Right kidney (tissue), 9 donors: ENCODE measurements at places on chromosomes 3 and 15.
A peak's percentile ranks its signal among the peaks of the same experiment; 100 is the strongest.

DNA sequence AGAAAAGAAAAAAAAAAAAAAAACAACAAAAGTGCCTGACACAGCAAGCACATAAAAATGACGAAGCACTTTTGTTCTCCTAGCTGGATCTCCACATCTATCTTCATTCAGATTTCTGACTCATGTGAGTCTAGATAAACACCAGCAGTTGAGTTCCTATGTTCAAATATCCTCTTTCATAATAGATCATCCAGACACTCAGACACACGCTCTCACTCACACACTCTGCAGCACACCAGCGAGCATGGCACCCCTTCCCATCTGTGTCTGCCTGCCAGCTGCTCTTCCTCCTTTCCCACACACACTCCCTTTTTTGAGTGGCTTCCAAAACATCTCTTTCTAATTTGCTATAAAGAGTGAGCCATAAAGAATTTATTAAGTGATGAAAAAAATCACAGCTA, 19.8 kb upstream of the CELF6 start:
- peak; percentile 17 for DNase-seq

- no peak for DNase-seq
Measured at GRCh38 chr3:197355713-197356112, 57.3 kb upstream of the DLG1 start.

DNA sequence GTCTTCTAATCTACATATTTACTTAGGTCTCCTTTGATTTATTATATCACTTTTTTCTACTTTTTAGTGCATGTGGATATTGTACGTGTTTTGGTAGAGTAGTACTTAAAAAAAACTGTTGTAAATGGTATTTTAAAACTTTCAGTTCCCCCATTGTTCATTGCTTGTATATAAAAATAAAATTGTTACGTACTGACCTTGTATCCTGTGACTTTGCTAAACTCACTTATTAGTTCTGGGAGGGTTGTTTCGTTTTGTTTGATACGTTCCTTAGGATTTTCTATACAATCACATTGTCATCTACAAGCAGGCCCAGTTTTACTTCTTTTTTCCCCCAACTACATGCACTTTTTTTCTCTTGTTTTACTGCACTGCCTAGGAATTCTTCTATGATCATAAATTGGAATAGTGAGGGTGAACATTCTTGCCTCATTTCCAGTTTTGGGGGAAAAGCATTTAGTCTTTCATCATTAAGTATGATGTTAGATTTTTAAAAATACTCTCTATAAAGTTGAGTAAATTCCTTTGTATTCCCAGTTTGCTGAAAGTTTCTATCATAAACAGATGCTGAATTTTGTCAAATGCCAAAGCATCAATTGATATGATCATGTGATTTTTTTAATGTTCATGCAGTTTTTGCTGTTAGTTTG, 33.5 kb upstream of the ACKR4 start:
- DNase-seq: no peak

- peak; percentile 97 for DNase-seq
Measured at GRCh38 chr15:78437762-78438618, at the start of gene IREB2. Gene IREB2 (plus strand): TSS chr15:78438216. CDS start chr15:78438338, 122 bp downstream.

DNA sequence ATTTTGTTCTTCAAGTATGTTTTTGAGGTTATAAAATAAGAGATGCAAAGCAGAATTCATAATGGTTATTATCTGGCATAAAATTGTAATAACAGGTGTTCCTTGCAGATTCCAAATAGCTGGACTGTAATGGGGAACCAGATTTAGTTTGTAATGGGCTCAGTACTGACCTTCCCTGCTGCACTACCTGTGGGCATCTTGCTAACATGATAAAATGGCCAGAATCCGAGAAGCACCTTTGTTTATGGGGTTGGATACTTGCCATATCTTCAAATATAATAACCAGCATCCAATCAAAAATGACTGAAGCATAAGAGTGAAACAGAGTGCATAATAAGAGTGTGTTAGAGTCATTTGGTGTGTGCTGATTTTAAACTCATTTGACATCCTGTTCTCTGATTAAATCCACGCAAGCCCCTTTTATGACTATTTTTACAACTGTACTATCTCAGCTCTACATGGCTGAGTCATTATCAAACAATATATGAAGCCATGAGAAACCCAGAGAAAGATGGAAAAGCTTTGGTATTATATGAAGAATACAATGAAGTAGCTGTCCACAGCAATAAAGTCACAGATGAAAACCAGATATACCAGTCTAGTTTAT, 292.4 kb downstream of the CNTN4 start:
- no peak for DNase-seq

DNA sequence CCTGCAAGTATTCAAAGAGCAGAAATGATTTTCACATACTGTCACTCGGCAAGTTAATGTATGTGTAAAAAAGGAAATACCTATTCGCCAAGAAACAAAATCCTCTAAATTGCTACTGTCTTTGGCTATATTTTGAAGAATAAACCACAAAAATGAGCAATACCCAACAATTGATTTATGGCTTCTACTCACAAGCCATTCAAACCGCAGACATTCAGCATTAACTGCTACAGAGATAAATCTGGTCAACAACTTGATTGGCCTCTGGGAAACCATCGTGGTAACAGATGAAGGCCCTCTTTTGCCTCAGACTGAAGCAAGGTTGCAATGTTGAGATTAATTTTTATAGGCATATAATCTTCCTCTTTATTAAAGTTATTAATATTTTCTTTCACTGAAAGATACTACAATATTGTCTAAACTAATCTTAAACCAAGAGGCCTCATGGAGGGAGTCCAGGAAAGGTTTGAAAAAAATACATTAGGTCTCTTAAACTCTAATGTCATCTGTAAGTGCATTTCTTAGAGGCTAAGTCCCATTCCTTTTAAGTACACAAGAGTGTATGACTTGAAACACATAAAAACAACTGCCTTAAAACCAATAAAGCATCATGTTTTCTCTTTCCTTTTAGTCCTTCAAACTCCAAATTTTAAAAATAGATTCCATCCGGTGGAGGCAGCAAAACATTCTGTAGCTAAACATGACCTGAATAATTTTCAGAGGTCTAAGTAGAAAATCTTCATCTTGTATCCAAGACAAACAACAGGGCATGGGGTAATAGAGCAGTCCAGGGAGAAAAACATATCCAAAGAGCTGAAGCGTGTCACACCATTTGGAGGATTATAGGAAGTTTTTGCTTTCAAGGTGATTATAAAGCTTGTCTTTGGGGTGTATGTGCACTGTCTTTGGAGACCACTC, 162.4 kb upstream of the TGFBR2 start:
- DNase-seq: no peak

DNA sequence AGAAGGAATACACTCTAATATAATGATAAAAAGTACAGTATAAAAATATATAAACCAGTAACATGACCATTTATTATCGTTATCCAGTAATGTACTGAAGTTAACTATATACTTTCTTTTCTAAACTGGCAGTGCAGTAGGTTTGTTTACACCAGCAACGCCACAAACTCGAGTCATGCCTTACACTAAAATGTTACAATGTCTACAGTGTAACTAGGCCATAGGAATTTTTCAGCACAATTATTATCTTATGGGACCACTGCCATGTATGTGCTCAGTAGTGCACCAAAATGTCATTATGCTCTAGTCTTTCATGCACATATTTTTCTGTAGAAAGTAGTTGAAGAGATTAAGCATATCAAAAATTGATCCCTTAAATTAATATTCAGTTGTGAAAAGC, 609.8 kb upstream of the BCHE start:
- DNase-seq: no peak

- DNase-seq: no peak
Measured at GRCh38 chr3:167241048-167241845, 138.8 kb downstream of the ZBBX start.

DNA sequence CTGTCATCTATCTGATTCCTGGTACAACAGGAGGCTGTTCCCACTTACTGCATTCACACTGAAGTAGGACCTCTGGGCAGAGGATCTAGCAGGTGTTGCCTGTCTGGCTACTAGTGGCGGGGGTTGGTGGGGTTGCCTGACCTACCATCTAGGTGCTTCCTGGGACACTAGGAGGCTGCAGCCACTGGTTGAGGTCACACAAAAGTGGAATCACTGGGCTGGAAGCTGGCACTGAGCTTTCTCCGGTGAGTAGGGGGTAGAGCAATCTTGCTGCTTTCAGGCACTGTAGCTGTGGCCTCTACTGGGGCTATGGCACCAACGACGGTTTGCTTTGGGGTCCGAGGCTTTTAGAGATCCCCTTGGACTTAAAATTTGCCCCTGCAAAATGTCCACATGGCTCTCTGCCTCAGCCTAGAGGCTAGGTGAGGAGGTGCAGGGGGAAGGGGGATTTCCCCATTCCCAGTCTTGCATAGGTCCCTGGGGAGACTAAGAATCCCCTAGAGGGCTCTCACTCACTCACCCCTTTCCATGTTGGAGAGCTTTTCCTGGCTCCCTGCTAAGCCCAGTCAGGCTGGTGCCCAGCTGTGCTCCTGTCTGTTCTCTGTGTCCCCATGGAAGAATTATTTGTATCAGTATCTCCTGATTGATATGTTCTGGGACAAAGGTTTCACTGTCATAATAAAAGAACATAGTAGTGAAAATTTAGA, 397.7 kb upstream of the EPHA6 start:
- DNase-seq: no peak

DNA sequence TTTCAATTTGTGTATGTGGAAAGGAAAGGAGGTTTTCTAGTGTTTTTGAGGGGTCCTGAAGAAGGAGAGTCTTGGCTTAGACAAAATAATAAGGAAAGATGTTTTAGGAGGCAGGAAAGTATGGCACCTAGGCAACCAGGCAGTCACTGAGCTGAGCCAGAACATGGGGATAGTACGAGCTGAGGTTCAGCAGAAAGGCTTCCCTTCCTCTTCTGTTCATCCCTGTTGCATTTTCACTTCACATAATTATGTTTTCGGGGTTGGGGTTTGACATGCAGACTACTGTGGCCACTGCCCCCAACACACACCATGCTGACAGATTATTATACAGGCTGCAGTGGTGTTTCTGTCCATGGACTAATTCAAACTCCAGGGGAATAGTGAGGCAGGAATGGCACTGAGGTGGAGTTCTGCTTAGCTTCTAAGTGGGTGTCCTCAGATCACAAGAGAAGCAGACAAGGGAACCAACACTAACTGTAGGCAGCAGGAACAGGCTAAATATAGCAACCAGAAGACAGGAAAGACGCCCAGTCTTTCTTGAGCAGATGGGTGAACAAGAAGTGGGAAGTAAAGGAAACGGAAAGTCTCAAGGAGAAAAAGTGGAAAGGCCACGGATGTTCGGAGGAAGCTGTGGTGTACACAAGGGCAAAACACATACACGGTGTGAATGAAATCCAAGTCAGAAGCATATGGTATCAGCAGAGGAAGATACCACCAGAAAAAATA, 305.8 kb downstream of the PLCL2 start:
- no peak for DNase-seq

GRCh38 chr15:28978011-28978378, 92.2 kb downstream of the APBA2 start:
- DNase-seq: no peak

DNA sequence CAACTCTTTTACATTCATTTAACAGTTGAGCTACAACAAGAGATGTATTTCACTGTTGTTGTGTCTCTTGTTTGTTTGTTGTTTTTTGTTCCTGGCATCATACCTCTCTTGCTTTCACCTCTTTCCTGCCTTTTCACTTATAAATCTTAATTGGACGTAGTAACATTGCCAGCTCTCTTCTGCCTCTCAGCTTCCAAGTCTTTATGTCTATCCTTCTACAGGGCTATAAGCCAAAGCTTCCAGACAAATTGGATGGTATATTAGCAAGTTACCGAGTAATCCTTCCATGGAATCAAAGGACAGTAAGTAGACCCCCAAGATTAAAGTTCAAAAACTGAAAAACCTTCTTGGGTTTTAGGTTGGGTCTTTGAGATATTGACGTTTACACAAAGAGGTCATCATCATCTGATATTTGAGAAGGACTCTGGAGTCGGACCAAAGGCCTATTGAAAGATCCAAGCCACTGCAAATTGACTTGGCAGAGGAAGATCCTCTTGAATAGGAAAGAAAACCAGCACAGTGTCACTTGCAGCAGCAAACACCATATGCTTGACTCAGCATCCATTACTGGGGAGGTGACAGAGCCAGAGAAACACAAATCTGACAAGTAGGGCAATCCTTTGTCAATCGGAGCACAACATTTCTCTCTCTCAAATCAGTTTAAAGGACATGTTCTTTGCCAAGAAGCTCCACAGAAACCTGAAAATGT, 648.5 kb upstream of the NR2F2 start:
- DNase-seq: no peak

- no peak for DNase-seq
Measured at GRCh38 chr3:189680723-189681122, 49.5 kb downstream of the TP63 start.

GRCh38 chr15:29128671-29129070, 141.0 kb downstream of the NSMCE3 start:
- no peak for DNase-seq

GRCh38 chr3:188104050-188104449, 49.9 kb upstream of the LPP start:
- no peak for DNase-seq

DNA sequence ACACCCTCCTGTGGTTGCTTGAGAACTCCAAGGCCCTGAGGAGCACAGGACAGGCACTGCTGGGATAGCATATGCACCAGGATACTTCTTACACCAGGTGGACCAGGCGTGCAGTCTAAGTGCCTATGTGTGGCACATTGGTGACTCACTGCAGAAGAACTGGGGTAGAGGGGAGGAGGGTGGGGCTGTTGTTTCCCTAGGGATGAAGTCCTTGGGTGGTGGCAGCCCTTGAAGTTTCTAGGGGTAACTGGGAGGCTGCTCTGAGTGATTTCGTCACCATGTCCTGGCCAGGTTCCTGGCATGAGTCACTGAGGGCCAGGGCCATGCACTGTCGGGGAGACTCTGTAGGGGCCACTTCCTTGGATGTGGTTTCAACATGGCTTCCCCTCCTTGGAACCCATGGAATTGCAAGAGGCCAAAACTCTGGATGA, 15.9 kb downstream of the MYZAP start:
- no peak for DNase-seq

- DNase-seq: no peak
Measured at GRCh38 chr15:36370731-36371112, 208.7 kb upstream of the CDIN1 start.

GRCh38 chr3:193241716-193242115, 694 bp downstream of the PLAAT1 start:
- no peak for DNase-seq

DNA sequence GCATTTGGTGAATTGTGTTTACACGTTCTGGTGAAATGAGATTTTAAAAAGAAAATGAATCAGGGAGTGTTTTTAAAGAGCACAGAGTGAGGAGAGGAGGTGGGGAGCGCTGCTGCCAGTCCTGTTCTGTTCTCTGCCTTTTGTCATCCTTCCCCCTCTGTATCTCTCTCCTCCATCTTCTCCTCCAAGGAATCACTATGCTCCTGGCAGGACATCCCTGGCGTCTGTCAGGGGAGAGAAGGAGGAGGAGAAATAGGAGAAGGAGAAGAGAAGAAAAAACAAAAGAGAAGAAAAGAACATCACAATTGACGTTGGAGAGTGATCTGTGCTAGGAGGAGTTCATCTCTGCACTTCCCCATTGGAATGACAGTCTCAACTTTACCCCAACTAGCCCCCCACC, 627.6 kb upstream of the TBL1XR1 start:
- no peak for DNase-seq

DNA sequence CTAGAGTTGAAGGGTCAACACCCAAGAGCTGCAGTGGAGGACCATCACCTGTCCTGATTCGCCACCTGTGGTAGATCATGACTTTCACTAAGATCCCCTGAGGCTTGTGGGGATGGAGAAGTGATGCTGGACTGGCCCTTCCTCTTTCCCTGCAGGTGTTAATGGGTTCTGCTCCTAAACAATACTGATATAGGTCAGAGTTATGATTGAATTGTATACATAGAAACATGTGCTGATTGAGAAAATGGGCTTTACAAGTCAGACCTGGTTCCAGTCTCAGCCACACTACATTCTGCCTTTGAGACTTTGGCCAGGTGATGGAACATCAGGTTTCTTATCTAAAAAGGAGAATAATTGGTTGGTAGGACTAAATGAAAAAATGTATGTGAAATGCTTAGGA, 418.9 kb upstream of the TPRG1 start:
- DNase-seq: no peak
